ENCODE measurements at places on chromosomes 1 and 21.

- DNase-seq: no peak
These were observed 11.1 kb downstream of the PYHIN1 start for GRCh38 chr1:158942490-158942889.

DNA sequence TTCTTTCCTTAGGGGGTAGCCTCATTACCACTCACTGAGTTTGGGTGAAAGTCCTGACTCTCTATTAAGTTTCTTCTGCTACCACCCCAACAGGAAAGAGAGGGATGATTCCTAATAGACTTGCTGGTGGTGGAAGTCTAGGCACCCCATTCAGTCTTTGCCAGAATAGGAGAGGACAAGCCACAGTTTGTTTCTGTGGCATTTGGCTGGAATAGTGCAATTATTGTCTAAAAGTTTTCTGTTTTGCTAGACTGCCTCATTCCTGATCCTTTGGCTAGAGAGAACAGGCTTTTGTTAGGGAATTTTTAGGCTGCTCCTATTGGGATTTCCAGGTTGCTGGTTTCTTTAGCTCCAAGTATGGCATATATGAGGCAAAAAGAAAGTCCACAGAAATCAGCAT lies 9.9 kb upstream of the HJV start:
- DNase-seq: no peak

DNA sequence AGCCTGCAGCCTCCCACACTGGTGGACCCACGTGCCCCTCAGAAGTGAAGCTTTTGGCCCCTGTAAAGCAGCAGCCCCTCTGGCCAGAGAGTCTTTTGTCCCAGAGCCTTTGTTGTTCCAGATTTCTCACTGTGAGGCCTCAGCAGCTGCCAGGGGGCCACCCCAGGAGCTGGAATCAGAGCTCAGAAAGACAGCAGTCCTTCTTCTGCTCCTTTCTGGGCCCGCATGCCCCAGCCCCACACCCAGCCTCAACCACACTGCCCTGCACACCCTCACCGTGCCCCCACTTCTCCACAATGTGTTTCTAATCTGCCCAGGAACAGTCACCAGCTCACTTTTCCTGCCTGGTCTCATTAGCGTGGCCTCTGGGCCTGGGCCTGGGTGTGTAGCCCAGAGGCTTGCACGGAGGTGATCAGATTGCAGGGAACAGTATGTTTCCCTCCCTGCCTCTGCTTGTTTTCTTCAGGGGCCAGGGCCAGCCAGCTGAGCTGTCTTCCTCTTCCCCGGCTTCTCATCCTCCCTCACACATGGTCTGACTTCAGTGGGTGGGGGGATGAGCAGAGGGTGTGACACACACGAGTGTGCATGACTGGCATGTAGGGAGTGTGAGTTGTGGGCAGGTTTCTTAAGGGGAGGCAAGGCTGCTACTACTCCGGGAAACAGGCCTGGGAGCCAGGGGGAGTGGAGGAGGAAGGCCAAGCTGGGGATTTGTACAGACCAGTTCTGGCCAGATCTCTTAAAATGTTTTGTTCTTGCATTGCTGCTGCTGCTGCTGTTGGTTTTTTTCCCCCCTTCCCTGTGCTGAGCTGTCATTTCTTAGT lies 82.5 kb upstream of the ZNF648 start:
- DNase-seq: peak; percentile 62

DNA sequence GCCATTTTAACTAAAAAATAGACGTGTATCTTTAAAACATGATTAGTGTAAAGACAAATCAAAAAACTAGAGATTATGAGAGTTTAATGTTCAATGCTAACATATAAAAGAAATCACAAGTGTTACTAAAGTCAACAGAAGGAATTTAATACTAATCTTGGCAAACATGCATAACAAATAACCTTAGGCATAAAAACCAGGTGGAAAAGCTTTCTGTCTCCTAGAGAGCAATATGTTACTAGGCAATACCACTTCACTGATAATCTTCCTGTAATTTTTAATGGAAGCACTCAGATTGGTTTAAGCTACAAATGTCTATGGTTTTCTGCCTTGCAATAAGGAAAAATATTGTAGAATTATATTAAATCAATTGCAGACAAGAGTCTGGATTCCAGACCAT lies 121.9 kb downstream of the NME7 start:
- no peak for DNase-seq

DNA sequence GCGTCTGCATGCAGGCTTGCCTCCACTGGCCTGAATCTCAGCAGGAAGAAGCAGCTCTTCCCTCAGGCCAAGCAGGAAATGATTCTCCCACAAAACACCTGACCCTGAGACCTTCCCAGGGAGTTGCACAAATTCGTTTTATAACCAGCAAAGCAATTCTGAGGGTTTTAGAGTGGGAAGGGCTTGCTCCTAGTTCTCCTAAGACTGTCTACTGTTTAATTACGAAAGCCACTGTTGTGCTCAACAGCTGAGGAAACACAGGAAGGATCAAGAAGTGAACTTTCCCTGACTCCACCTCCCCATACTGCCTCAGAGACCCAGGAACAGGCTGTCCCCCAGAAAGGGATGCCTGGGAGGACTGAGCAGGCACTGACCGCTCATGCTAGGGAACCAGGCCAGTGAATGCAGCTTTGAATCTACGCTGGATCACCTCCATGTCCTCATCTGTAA lies 37.0 kb upstream of the PUM1 start:
- DNase-seq: no peak

- no peak for DNase-seq
These were observed 62.7 kb downstream of the CASZ1 start for GRCh38 chr1:10733474-10734366.

GRCh38 chr1:71080230-71080738 lies 551 bp downstream of the ZRANB2 start:
- no peak for DNase-seq

DNA sequence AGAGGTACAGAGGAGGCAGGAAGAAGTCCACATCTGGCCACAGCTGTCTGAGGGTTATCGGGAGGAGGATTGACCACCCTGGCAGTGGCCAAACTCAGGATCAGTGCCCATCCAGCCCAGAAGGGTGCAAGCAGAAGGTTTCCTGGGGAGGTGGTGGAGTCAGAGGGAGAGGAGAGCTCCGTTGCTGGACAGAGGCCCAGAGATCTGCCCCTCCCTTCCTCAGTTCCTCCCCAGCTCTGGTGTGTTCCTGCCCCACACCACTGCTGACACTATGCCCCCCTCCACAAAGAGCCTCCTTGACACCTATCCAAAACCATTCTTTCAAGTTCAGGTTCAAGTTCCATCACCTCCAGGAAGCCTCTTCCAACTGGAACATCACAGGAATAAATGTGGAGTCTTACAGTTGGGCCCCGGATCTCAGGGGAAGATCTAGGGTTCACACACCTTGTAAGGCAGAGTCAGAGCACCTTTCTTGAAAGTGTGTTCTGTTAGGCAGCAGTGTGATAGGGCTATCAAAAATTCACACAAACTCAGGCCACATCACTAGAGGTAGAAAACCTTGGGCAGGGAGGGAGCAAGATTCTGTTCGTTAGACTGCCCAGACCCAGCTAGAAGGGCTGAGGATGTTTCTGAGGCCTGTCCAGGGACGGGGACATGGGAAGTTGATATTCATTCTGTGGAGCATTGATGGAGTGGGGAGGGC lies 7.4 kb downstream of the LDLRAD1 start:
- DNase-seq: no peak

- DNase-seq: no peak
These were observed 403.6 kb downstream of the RRAGC start for GRCh38 chr1:38455829-38456530.

GRCh38 chr1:51568231-51568935 lies 48.5 kb upstream of the OSBPL9 start:
- DNase-seq: no peak

- DNase-seq: no peak
These were observed 128.0 kb downstream of the TGFBR3 start for GRCh38 chr1:91757763-91758460.

GRCh38 chr1:59422921-59423575 lies 126.2 kb downstream of the FGGY start:
- DNase-seq: no peak

- no peak for DNase-seq
These were observed 44.3 kb downstream of the HUNK start for GRCh38 chr21:31917108-31917507.

GRCh38 chr1:43868741-43869067 lies 64.9 kb upstream of the ARTN start:
- DNase-seq: no peak

All from CD4-positive, alpha-beta T cell (primary cell).